NCI-H1092 (cell line): ENCODE measurements at places on chromosomes 4 and X.

GRCh38 chr4:99633772-99634171, 23.9 kb downstream of the C4orf54 start:
- no peak for DNase-seq

GRCh38 chrX:72306851-72307645, 1.3 kb upstream of the CITED1 start:
- DNase-seq = peak; percentile 60

GRCh38 chrX:43019021-43019420, 241.1 kb upstream of the PPP1R2C start:
- DNase-seq = no peak

DNA sequence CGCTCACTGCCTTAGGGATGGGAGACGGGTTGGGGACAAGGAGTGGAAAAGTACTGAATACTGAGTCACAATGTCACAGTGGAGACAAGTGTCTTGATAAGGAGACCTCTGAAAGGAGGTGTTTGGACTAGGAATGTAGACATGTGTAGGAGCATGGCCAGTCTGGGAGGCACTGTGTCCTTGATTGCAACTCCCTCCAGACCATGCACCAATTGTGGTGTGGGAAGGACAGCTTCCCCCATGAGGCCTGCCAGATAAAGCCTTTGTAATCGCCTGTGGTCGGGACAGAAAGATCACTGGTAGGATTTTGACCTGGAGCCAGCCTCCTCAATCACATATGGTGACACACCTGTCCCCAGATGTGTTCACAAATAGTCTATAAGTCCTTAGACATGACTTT, 64.1 kb downstream of the USP38 start:
- DNase-seq = no peak

GRCh38 chr4:41880840-41881831, 54.1 kb upstream of the TMEM33 start:
- DNase-seq = no peak

DNA sequence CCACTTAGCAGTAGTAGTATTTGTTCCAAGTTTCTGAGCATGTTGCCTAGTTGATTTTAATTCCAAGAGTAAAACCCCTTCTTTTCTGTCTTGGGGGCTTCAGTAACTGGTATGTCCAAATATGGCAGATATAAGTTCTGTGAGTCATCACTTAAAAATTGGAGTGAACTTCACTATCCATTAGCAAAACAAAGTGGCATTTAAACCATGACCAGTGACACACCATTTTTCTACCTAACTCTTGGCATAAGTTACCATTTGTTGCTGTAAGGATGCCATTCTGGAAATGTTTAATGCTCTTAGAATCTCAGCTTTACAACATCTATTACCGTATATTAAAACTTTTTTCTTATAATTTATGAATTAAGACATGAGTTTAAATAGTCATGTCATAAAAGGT, 102.0 kb downstream of the CBR4 start:
- no peak for DNase-seq

GRCh38 chr4:21656832-21657231, 291.7 kb downstream of the KCNIP4 start:
- DNase-seq = no peak

GRCh38 chr4:151797853-151798252, 37.0 kb upstream of the GATB start:
- DNase-seq = no peak

- no peak for DNase-seq
Measured at GRCh38 chrX:42151808-42152207, 228.5 kb upstream of the CASK start.

- no peak for DNase-seq
Measured at GRCh38 chr4:109432203-109432602, 1.4 kb upstream of the SEC24B start.

GRCh38 chr4:182812916-182813315, 104.3 kb downstream of the DCTD start:
- no peak for DNase-seq

DNA sequence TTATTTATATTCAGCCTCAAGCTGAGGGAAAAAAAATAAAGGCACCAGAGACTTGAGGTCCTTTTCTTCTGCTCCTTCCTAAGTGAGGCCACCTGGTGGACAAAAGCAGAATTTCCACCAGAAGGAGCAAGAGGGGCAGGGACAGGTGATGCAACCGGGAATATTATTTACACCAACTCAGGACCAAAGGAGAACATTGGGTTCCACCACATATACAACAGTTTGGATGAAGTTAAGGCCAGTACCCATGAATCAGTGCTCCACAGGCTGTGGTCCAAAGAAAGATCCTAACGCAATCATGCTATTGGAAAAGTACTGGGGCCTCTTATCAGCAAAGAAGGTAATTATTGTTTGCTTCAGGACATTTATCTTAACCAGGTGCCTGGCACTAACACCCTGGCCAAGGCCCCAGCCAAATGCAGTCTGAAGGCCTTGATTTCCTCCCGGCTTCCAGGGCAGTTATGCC, 57.4 kb downstream of the TSC22D3 start:
- DNase-seq = peak; percentile 61

- DNase-seq = no peak
Measured at GRCh38 chr4:56844802-56845580, 23.5 kb upstream of the SPINK2 start.

DNA sequence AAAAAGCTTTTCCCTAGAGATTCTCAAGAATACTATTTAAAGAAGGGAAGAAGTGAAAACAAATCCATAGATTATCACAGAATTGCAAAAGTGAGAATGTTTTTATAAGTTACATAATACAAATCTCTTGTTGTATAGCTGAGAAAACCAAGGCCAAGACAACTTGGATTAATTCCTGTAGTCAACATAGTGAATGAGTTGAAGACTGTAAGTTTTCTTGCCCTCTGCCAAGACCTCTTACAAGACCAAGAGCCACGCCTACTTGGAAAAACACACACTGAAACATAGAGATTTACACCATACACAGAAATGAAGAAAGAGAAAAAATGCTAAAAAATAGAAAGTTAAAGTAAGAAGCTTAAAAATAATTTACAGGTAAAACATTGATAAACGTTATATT, 2024.0 kb downstream of the PCDH7 start:
- no peak for DNase-seq

- DNase-seq = no peak
Measured at GRCh38 chr4:13289391-13289790, 194.7 kb downstream of the RAB28 start.

- DNase-seq = no peak
Measured at GRCh38 chrX:136447308-136447707, 40.4 kb upstream of the BRS3 start.

DNA sequence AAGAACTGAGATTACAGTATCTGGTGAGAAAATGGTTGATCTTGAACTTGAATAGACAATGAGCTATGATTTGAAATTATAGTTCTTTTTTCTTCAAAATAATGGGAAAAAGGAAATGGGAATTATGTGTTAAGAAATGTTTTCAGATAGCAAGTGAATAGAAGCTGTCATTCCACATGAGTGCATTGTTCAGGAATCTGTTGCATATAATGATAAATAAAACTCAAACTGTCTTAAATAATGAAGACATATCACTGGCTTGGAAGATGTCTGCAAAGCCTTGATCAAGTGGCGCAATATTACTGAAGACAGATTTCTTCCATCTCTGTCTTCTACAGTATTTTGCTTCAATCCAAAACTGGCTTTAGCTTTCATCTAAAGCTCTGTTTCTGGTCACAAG, 479.3 kb upstream of the ZFP42 start:
- no peak for DNase-seq
